Stimulated activated CD4-positive, alpha-beta T cell treated with anti-CD3 and anti-CD28 coated beads, TNF-alpha, amount 100 ng/mL, for 24 hours (primary cell): ENCODE measurements at places on chromosomes 6 and 20.

GRCh38 chr6:6742535-6742934 lies 154.0 kb downstream of the LY86 start:
- DNase-seq = no peak

GRCh38 chr6:144008120-144008811 lies at the start of gene PLAGL1:
Gene PLAGL1 (minus strand): TSS chr6:144008259. CDS start chr6:143948136, 60,123 bp downstream.
- DNase-seq = no peak

DNA sequence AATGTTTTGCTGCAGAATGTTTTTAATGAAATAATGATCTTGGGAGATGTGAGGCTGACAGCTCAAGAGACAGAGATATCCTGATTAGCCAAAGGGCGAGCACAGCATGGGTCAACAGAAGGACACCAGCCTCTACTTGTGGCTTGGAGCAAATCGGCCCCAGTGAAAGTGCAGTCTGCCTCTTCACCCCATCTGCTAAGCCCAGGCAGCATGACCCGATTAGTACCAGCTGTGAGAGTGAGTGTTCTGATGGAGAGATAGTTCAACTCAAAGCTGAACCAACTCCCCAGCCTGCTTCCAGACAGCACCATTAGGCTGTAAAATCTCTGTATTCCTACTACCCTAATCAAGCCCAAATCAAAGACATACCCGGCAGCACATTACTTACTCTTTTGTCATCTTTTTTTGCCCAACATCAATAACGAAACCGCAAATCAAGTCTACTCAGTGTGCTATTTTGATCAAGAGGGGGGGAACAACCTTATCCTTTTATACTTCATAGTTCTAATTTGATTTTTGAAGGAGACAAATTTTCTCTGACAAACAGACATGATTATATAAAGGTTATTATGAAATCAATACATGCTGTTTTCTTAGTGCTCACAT lies 514.1 kb upstream of the NRSN1 start:
- DNase-seq = no peak

GRCh38 chr6:1796706-1797529 lies 187.2 kb downstream of the FOXC1 start:
- DNase-seq = no peak

- no peak for DNase-seq
Observed at GRCh38 chr6:24324617-24325016, 33.2 kb downstream of the DCDC2 start.

GRCh38 chr6:143205585-143205984 lies 144.9 kb downstream of the AIG1 start:
- DNase-seq = no peak

DNA sequence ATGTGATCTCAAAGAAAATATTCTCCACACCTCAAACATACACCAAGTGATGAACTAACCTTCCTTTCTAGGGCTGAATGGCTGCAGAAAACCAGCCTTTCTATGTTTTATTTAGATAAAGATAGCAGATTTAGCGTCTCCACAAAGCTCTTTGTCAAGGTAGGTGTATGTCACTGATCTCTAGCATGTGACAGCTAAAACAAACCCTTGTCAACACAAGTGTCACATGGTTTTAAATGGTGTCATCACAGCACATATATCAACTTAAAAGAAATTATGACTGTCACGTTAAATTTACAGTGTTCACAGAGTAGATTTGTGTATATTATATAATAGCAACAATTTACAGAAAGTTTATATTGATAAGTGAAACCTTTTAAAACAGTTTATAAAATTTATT lies 58.3 kb downstream of the TENT5A start:
- no peak for DNase-seq

- no peak for DNase-seq
Observed at GRCh38 chr6:109182578-109182977, 87.3 kb downstream of the CEP57L1 start.

GRCh38 chr6:4364172-4364571 lies 228.8 kb upstream of the ECI2 start:
- no peak for DNase-seq

GRCh38 chr6:21741221-21742109 lies 147.9 kb downstream of the SOX4 start:
- no peak for DNase-seq

DNA sequence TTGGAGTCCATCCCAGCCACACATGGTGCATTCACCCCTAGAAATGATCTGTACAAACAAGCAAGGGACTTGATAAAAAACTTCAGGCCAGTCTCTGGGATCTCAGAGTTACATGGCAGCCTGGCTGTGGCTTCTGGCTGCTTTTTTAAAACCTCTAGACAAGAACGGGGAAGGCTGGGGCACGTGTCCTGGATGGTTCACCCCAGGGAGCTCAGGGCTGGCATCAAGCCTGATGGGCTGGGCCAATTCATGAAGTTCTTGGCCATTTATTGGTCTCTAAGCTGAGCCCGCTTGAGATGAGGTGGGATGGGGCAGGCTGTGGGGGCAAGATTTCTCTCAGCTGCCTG lies 10.4 kb upstream of the ZFAND3 start:
- no peak for DNase-seq

- DNase-seq = no peak
Observed at GRCh38 chr6:168145747-168146596, 67.0 kb upstream of the FRMD1 start.

DNA sequence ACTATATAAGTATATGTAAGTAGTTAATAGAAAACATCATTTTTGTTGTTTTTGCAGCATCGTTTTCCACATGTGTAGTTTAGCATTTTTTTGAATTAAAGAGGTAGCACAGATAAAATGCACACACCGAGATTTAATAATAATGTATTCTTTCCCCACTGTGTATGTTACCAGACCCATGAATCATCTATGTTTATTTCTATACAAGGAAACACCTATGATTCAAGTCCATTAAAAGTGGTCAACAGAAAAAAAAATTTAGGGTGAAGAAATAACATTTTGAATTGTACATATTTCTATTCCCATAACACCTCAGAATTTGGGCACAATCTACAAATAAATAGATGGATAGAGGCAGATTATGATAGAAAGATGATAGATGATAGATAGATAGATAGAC lies 31.7 kb upstream of the HCRTR2 start:
- DNase-seq = no peak
